Liver (tissue), 10 donors: ENCODE measurements at places on chromosomes 13 and 19. TPM values are rescaled to one million over a fixed set of nuclear protein-coding genes. Genes with fewer than 3 reads are reported as not detected.

GRCh38 chr13:51557875-51558612, 26.2 kb upstream of the WDFY2 start:
- DNase-seq, result no peak

- no peak for DNase-seq
Observed at GRCh38 chr13:82698383-82698782, 1183.9 kb downstream of the SLITRK1 start.

GRCh38 chr13:30618186-30618929, 638 bp downstream of the USPL1 start:
- peak; percentile 56 for DNase-seq

- no peak for DNase-seq
Observed at GRCh38 chr19:1008268-1009040, 8.2 kb downstream of the GRIN3B start.

DNA sequence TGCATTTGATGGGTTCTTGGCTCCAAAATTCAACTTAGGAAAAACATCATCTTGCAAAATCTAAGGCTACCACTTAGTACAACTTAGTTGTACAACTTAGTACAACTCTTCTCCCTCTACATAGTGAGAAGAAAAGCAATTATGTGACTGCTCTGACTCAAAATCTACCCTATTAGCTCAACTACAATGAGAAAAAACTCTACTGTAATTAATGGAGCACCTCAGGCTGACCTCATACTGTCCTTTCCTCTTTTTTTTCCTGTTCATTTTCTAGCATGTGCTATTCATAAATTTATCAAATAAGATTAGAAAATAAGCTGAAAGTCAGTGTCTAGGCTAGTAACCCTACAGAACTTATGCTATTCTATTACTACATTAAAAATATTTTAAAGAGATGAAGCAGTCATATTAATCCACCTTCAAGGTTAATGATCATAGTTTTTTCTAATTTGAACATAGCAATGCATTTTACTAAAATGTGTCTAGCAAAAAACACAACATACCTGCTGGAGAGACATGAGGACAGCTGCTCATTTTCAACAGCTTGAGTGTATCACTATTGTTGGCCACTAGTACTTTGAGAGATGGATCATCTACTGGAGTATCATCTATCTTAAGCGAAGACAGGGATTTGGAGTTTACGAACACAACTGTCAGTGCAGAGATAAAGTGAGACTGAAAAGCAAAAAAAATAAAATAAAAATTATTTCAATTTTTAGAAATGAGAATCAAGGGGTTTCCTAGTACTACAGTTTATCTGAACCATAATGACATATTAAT, 11.9 kb downstream of the FBXL3 start:
- DNase-seq, result no peak

DNA sequence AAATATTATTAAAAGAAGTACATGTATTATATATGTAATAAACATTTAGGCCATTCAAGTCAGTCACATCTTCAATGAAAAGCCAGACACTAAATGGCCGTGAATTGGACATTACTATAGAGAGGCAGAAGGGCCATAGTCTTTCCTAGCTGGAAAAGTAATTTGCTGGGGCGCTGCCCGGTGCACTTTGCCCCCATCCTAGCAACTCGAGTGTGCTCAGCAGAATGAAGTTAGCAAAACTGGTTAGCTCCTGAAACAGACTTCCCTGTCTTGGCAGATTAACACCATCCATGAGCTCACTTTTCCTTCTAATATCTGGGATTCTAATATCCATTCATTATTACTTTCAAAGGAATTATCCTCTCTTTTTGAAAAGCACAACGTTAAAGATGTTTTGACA, 2.8 kb upstream of the SPRYD7 start:
- DNase-seq, result no peak

DNA sequence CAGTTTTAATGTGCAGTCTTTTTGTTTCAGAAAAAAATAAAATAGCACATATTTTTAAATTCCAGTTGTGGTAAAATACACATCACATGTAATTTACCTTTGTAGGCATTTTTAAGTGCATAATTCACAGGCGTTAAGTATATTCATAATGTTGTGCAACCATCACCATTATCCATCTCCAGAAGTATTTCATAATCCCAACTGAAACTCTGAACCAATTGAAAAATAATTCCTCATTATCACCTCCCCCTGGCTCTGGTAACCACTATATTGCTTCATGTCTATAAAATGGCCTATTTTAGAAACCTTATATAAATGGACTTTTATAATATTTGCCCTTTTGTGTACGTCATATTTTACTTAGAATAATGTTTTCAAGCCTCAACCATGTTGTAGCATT, 756.5 kb upstream of the KLHL1 start:
- DNase-seq, result no peak

Gene TSKS
- 0.08 TPM for total RNA-seq
